ENCODE measurements at places on chromosomes 1 and 21.

- no peak for DNase-seq
These were observed 28.4 kb downstream of the PARK7 start for GRCh38 chr1:7989762-7990428.

DNA sequence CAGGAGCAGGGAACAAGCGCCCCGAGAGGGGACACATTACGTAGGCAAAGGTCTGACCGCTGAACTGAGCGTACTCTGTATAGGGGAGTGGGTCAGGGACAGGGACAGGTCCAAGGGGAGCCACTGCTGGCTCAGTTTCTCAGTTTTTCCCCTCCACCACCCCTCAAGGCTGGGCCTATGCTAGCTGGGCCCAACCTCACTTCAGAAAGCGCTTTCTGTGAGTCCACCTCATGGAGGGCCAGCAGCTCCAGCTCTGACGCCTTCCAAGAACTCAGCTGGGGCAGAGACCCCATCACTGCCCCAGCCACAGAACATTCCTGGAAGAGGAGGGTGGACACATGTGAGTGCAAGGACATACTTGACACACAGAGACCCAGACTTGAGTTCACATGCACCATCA is 242.0 kb downstream of the FOXD2 start:
- DNase-seq: no peak

DNA sequence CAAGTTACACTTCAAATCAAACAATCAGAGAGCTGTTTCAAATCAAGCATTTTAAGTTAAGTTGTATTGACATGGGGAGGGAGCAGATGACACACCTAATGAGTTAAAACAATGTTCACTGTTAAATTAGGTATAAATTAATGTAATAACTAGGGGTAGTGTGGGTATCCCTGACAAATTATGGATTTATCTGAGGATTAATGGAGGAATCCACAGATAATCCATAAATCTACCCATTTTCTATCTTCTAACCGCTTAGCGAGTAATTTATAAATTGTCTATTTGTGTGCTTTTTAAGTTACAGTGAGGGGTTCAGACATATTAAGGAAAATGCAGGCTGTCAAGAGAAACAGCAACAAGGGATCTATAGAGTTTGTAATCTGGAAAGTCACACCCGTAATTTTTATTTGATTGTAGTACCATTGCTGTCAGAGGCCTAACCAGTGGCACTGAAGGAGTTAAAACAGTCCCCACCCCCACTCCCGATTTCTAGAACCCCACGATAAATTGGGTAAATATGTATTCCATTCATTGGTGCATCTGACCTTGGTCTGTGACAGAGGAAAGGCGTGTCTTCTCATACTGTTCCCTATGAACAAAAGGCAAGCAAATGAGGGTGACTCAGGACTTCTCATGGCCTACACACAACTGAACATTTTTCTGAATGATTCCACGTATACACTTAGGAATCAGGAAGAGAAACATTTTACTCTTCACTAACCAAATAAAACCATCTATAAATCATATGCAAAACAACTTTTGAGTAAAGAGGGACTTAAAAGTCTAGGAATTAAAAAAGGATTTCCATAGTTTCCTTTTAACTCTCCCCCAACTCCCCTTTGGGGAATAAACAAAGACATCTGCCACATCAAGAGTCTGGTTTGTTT is 7.4 kb downstream of the IRF2BP2 start:
- no peak for DNase-seq

GRCh38 chr1:29586215-29586614 is 349.9 kb downstream of the PTPRU start:
- DNase-seq: no peak

DNA sequence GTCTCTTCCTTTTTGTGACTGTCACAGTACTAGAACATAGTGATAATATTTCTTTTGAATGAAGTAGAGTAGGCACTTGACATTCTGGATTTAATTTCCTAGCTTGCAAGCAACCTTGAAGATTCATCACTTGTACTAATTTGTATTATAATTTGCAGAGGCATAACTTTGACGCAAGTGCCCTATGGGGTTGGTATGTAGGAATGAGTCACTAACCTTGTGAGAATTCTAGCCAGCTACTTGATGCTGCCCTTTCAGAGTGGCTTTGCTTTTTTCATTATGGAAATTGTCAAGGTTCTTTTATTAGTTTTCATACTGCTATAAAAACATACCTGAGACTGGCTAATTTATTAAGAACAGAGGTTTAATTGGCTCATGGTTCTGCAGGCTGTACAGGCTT is 13.7 kb upstream of the DPH5 start:
- no peak for DNase-seq

DNA sequence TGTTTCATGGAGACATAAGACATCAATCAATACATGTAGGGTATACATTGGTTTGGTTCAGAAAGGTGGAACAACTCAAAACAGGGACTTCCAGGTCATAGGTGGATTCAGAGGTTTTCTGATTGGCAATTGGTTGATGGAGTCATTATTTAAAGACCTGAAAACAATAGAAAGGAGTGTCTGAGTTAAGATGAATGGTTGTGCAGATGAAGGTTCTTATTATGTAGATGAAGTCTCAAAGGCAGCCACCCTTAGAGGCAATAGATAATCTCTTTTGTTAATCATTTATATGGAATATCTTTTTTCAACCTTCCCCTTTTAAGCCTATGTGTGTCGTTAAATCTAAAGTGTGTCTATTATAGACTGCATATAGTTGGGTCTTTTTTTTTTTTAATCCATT is 67.8 kb upstream of the LYPLAL1 start:
- no peak for DNase-seq

DNA sequence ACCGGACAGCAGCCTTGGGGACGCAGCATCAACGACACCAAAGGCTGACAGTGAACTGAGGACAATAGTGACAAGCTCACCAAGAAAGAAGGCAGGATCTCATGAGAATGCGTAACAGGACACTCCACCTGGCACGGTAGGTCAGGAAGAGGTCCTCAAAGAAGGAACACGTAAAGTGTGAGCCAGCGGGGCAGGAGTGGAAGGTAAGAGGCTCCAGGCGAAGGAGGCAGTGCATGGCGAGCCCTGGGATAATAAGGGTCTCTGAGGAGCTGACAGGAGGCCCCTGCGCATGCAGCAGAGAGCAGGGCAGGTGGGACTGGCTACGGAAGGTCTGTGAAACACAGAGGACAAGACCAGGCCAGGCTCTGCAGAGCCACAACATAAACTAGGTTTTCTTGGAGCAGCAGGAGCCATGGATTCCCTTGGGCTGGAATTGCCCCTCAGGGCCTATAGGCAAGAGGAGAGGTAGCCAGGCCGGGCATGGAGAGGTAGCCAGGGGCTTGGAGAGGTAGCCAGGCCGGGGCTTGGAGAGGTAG is 8.2 kb downstream of the LSS start:
- no peak for DNase-seq
